ENCODE measurements at places on chromosomes 11 and 22.

GRCh38 chr22:30304495-30305244 is 15.4 kb upstream of the CASTOR1 start:
- no peak for DNase-seq

DNA sequence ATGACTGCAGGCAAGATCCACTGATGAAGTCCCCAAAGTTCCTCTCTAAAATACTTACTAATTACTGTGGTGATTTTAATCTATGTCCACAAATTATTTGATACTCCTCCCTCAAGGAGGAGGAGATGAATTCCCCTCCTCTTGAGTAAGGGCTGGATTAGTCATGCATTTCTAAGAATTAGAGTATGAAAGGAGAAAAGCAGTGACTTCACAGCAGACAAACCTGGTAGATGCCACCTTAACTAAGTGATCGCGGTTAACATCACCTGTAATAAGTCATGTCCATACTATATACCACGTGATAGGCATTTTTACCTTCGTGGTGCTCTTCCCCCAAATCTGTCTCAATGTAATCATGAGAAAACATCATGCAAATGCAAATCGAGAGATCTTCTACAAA is 52.0 kb upstream of the TSPAN18 start:
- DNase-seq: no peak

DNA sequence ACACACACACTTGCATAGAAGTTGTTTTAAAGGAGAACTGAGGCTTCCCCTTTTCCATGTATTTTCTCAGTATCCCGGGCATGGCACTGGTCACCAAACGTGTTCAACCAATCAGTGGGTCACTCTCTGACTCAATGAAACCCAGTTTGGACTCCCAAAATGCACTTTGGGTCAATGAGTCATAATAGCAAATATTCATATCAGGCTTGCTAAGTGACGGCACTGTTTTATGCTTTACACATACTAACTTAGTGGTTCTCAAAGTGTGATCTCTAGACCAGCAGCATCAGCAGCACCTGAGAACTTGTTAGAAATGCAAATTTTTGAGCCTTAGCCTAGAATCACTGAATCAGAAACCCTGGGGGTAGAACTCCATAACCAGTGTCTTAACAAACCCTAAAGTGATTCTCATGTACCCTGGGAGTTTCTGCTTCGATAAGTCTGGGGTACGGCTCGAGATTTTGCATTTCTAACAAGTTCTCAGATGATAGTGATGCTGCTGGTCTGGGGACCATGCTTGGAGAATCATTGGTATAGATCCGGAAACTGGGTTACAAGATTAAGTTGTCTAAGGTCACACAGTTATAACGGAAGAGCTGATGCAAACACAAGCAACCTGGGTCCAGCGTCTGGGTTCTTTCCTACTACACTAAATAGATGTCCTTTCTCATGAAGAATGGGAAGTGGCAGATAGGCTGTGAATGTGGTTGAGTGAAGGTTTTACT is 35.6 kb downstream of the ETS1 start:
- DNase-seq: no peak

GRCh38 chr22:49691256-49691655 is 136.4 kb downstream of the BRD1 start:
- no peak for DNase-seq
